ENCODE measurements at places on chromosomes 1 and 21.

GRCh38 chr1:221241592-221241991, 362.3 kb downstream of the HLX start:
- no peak for DNase-seq

- DNase-seq: peak; percentile 42
Observed at GRCh38 chr1:9942399-9942938, 722 bp downstream of the LZIC start.

DNA sequence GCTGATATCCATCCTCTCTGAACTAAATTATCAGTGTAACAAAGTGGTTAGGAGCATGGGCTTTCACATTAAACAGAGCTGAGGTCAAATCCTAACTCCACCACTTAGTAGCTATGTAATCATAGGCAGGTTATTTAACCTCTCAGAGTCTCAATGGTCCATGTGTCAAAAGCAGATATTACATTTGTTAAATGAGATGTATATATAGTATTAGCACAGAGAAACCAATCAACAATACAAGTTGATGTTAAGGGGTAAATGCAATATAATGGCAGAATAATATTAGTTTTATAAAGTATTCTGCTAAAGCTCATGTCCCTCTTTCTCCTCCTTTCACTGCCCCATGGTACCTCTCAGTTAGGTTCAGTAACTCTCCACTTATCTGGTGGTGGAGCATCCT, 27.2 kb downstream of the DBT start:
- no peak for DNase-seq

DNA sequence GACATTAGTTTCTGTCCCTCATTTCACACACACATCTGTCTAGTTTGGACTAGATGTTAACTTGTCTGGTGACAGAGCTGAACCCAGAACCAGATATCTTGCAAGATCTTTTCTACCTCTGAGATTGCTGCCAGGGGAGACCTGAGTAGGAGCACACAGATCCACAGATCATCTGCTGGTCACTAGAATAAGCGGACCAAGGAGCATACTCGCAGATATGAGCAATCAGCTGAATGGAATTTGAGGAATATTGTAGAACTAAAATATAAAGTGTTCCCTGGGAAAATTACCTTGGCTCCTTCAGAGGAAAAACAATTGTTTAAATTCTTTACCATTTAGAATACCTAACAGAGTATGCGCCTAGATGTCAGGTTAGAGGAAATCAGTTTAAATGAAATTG, 90.7 kb downstream of the TNFSF18 start:
- DNase-seq: no peak

DNA sequence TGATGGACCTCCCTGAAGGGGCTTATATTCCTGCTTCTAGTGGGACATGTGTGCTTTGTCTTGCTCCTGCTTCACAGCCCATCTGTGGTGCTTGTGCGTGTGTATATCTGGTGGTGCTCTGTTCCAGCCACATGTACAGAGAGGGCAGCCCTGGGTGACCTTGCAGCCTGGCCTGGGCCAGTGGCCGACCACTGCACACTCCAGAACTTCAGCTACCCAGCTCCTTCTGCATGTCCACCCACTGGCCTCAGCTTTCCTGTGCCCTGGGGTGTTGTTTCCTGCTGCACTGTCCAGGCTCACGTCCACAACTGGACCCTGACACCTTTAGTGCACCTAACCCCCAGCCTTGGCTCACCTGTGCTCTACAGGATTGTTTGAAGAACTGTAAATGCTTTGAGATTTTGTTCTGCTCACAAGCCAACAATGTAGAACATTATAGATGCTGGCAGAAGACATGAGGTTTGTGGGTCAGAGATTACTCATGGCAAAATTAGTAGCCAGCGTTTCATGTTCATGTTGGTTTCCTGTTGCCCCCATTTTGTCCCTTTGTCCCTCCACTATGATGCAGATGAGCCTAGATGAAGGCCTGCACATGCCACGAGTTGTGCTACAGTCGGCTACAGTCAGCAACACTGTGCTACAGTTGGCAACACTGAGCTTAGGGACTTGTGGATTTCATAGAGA, 5.3 kb upstream of the S100B start:
- DNase-seq: no peak

- no peak for DNase-seq
Observed at GRCh38 chr1:198880397-198880796, 241.6 kb downstream of the PTPRC start.

DNA sequence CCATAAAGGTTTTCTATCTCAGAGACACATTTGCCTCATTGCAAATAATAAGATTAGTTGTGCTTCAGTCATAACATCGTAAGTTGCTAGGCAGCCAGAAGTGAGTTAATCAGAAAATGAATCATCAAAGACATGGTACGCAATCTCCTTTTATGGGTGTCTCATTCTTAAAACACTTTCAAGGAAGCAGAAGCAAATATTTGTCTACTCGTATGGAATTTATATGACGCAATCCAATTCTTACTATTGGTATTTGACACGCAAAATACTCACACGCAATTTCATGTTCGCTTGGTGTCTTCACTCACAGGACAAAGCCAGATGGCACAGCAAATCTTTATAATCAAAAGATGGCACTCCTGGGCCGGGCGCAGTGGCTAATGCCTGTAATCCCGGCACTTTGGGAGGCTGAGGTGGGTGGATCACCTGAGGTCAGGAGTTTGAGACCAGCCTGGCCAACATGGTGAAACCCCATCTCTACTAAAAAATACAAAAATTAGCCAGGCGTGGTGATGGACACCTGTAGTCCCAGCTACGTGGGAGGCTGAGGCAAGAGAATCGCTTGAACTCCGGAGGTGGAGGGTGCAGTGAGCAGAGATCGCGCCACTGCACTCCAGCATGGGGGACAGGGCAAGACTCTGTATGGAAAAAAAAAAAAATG, 56.4 kb downstream of the HLCS start:
- DNase-seq: no peak

DNA sequence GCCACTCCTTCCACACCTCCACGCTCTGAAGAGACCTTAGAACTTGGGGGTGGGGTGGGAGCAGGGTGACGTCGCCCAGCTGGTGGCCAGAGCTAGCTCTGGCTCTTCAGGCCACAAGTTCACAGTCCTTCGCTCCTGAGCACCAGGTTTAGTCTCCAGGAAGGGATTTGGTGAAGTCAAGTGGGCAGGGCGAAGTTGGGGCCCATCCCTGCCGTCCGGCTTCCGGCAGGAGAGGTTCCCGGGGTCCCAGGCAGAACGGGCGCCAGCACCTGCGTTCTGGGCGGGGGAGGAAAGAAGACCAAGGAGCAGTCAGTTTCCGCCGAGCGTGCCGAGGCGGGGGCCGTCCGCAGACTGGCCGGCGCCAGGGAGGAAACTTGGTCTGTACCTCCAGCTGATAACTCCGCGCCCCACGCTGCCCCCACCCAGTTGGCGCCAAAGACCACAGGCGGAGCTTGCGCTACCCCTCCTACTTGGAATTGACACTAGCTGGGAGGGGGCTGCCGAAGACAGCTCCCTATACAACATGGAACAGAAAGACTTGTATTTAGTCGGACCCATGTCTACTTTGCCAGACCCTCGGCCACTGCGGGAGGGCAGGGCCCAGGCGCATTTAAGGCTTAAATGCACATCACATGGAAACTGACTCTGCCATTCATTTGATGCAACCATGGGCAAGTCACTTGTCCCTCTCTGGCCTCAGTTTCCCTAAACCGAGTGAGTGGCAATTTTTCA, 995 bp downstream of the ID3 start:
- no peak for DNase-seq

GRCh38 chr1:182614796-182615454, 10.7 kb upstream of the RGS16 start:
- peak; percentile 77 for DNase-seq

DNA sequence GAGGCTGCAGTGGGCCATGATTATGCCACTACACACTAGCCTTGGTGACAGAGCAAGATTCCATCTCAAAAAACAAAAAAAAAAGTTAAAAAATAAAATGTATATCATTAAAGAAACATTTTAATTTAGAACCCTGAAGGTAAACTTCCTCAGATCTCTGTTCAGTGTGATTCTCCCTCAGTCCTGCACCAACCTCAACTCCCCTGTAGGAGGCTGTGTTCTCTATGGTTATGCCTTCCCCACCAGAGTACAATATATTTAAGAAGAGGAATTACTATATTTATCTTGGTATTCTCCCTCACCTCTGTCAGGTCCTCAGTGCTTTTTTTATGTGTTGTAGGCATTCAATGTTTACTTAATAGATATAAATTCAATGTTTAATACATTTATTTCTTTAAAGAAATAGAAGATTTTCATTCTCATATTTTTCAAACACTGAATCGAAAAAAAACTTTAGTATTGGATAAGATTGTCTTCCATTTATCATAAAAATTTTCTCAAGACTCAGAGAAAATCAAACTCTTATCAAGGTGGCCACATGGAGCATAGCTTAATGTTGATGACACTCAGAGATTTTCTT, 4.8 kb upstream of the LRRC8B start:
- DNase-seq: peak; percentile 52

GRCh38 chr1:234309598-234310459, 63.4 kb upstream of the COA6 start:
- peak; percentile 23 for DNase-seq

DNA sequence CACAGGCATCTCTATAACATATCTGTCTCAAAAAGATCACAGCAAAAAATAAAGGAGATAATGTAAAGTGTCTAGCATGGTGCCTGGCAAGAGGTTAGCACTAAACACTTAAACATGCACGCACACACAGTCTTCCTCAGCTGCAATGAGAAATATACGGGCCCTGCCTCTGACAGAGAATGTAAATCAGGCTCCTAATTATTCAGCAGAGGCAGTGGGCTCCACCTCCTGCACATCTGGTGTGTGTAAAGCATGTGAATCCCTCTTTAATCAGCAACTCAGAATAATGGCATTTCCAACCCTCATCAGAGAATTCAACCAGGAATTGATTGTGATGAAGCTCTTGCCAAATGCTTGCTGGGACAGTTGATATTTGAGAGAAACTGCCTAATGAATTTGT, 85.6 kb upstream of the KCNA3 start:
- DNase-seq: no peak

GRCh38 chr1:3070644-3071564, 1.9 kb downstream of the PRDM16 start:
- DNase-seq: no peak

- no peak for DNase-seq
Observed at GRCh38 chr1:24362982-24363614, 43.9 kb downstream of the GRHL3 start.

GRCh38 chr21:15539376-15539775, 190.4 kb upstream of the USP25 start:
- DNase-seq: no peak

- DNase-seq: no peak
Observed at GRCh38 chr1:188871164-188871563, 1606.5 kb downstream of the BRINP3 start.

DNA sequence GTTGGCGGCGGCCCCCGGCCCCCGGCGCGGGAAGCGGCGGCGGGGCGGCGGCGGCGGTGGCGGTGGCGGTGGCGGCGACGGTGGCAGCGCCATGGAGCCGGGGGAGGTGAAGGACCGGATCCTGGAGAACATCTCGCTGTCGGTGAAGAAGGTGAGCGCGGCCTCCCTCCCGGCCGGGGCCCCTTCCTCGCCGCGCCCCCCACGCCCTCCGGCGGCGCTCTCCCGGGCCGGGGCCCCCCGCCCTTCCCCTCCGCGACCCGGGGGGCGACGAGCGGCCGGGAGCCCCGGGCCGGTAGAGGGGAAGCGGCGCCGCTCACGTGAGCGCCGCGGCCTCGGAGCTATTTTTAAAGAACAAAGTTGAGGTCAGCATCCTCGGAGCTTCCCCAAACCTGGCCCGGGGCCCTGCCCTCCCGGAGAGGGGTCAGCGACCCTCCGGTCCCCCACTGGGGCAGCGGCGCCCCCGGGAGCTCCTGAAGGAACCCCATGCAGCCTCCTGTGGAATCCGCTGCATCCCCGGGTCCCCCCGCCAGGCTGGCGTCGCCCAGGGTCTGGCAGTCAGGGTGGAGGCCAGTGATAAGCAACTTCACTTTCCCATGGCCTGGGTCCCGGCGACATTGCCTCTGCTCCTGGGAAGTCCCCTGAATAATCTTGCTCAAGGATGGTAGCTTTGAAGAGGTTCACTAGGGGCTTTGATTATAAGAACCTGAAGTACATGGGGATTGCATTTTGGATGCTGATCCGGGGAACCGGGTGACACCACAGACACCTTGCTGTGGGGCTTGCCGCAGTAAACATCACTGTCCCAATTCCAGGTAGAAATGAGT, 560 bp downstream of the PLEKHM2 start:
- peak; percentile 49 for DNase-seq

DNA sequence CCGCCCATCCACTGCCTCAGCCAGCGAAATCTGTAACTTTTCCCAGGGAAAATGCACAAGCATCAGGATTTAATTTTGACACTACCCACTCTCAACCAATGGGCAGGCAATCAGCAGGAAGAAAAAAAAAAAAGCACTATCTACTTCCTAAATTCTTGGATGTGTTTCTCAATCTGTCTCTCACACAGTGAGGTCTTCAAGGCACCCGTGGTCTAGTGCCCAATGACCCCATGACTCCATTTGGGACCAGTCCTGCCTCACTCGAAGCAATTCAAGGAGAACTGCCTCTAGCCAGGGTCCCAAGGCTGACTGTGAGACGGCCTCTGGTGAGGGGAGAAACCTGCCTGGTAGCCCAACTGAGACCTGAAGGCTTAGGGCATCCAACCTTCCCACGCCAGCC, 35.9 kb downstream of the CSF1 start:
- DNase-seq: no peak

DNA sequence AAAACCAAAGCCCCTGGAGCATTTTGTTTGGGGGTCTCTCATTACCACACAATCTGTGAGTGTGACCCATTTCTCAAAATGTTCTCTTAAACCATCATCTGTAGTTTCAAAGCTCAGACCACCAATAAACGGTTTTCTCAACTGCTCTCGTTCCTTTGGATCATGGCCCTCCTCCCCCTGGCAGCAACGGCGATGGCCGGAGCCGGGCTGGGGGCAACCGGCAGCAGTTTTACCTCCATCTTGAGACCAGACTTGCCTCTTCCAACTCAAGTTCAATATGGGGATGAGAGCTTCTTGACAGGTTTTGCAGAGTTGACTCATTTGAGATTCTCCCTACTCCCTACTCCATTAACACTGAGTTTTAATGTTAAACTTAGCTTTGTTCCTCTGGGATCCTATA, 29.7 kb downstream of the LRRC42 start:
- no peak for DNase-seq

DNA sequence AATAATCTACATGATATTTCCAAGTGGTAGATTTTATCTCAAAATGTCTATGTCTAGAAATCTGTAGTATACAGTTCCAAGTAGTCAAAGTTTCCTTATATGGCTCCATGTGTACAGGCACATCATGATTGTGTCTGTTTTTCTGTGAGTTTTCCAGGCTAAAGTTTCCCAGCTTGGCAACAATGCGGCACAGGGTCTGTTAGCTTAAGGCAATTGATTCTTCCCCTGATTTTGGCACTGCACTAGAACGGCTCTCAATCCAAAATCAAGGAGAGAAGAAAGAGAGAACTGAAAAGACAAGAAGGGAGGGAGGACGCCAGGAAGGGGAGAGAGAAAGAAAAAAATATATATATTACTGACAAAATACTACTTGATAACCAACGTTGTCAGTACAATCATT, 193.9 kb upstream of the SNX7 start:
- DNase-seq: no peak

- DNase-seq: no peak
Observed at GRCh38 chr1:184427722-184428121, 40.9 kb downstream of the C1orf21 start.
